NCI-H446 (cell line): ENCODE measurements at places on chromosomes 5 and 9.
A peak's percentile ranks its signal among the peaks of the same experiment; 100 is the strongest.

DNA sequence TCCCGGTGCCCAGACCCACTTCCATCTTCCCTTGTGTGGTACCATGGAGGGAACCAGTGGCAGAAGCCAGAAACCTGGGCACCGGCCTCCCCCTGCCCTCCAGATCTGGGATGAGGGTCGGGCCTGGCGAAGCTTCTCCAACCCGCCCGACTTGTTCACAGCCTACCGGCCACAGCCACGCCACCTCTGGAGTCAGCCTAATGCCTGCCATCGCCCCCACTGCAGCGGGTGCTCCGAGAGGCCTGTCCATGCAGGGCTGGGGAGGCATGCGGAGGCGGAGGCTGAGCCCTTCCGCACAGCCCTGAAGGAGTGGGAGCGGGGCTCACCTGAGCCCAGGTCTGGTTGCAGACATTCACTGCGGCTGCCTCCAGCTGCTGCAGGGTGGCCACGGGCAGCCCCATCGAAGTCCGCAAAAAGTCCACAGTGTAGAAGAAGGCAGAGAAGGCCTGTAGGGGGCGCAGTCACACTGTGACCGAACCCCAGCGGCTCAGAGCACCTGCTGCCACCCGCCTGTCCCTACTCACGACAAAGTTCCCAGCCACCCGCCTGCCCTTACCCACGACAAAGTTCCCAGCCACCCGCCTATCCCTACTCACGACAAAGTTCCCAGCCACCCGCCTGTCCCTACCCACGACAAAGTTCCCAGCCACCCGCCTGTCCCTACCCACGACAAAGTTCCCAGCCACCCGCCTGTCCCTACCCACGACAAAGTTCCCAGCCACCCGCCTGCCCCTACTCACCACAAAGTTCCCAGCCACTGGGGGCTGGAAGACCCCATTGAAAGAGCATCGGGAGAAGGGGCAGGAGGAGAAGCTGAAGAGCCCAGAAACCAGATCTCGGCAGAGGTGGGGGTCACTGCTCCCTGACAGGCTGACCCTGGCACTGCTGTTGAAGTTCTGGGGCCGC lies 3.8 kb upstream of the NPDC1 start:
- DNase-seq = no peak

DNA sequence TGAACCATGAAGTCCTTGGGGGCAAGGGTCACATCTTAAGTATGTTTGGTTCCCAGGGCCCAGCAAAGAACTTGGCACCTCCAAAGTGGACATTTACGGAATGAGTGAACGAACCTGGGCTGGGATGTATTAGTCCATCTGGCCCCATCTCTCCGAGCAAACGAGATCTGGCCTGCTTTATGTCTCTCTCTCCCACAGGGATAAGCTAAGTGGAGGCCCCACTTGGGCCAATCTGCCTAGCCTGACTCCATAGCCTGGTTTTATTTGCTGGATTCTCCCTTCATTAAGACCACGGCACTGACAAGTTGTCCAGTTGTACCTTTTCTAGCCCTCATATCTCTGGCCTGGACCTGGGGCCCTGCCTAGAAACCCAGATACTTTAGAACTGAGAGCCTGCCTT lies 2.1 kb downstream of the TTLL11 start:
- DNase-seq = no peak

- DNase-seq = no peak
Measured at GRCh38 chr9:132129535-132129934, 32.3 kb upstream of the NTNG2 start.

- no peak for DNase-seq
Measured at GRCh38 chr5:78627766-78628165, 20.8 kb downstream of the LHFPL2 start.

- DNase-seq = no peak
Measured at GRCh38 chr9:5004481-5004880, 19.4 kb downstream of the JAK2 start.

DNA sequence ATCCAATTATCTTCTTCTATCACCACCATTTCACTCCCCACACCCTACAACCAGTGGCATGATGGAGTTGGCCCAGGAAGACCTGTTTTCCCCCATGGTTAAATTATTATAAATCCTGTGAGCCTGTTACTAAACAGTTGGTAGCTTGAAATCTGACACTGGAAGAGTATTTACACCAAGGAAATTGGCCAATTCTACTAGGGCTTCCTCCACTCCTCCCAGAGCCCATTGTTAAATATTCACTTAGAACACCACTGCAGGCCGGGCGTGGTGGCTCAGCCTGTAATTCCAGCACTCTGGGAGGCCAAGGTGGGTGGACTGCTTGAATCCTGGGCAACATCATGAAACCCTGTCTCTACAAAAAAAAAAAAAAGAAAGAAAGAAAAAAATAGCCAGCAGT lies 32.4 kb upstream of the CKS2 start:
- DNase-seq = no peak

DNA sequence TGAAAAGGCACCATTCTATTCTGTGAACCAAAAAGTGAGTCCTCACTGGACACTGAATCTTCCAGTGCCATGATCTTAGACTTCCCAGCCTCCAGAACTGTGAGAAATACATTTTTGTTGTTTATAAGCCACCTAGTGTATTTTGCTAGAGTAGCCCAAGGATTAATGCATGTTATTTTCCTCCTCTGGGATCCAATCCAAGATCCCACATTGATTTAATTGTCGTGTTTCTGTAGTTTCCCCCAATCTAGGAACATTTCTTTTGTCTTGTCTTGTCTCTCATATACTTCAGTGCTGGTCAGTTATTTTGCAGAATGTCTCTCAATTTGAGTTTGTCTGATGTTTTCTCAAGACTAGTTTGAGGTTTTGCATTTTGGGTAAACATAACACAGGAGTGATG lies 36.4 kb downstream of the GDNF start:
- no peak for DNase-seq

- no peak for DNase-seq
Measured at GRCh38 chr5:127673117-127673800, 24.4 kb downstream of the CTXN3 start.

GRCh38 chr5:81698813-81699212 lies 52.1 kb downstream of the SSBP2 start:
- DNase-seq = no peak

DNA sequence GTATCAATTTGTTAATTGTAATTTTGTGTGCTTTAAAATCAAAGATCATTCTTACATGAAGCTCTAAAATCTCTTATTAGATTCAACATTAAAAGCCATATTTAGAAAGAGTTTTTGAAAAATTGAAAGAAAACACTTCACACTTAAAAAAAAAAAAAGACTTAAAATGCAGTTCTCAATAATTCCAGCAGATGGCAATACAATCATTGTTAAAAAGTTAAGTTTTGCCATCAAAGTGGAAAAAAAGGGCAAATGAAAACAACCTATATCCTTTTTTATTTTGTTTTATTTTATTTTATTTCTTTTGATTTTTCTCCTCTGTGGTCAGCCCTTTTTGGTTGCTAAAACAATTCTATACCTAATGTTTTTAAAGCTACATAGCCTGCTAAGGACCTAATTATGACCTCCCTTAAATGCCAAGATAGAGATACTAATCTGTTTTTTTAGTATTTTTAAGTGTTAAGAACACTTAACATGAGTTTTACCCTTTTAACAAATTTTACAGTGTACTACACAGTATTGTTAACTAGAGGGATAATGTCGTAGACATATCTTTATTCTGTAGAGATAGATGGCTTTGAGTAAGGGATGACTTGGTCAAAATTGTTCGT lies 154.2 kb upstream of the DAB2 start:
- DNase-seq = peak; percentile 41

DNA sequence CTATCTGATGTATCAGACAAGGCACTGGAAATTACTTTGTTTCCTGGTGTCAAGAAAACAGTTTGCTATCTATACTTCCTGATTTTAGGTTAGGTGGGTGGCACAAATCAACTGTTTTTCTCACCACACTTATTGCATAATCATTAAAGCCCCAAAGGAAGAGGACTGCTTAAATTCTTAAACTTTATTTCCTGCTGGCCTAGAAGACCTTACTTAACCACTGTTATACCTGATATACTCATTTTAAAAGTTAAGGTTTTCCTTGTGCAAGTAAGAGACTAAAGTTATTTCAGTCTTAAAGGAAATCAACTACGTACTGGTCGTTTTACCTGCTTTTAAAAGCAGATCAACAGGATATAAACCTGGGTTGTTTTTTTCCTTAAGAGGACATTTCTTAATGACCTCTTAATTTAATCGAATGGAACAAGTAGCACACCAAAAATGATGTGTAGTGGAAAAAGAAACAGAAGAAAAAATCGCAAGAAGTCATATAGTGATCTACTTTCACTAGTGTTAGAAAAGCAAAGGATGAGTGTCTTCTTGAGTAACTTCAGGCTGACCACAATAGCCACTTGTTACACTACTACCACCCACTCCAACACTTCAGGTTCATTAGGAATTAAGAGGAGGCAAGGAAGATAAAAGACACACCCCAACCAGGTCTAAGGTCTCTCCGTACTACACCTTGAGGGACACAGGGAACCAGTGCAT lies 974 bp downstream of the CLINT1 start:
- no peak for DNase-seq

- DNase-seq = no peak
Measured at GRCh38 chr9:76441551-76442322, 17.2 kb upstream of the GCNT1 start.

DNA sequence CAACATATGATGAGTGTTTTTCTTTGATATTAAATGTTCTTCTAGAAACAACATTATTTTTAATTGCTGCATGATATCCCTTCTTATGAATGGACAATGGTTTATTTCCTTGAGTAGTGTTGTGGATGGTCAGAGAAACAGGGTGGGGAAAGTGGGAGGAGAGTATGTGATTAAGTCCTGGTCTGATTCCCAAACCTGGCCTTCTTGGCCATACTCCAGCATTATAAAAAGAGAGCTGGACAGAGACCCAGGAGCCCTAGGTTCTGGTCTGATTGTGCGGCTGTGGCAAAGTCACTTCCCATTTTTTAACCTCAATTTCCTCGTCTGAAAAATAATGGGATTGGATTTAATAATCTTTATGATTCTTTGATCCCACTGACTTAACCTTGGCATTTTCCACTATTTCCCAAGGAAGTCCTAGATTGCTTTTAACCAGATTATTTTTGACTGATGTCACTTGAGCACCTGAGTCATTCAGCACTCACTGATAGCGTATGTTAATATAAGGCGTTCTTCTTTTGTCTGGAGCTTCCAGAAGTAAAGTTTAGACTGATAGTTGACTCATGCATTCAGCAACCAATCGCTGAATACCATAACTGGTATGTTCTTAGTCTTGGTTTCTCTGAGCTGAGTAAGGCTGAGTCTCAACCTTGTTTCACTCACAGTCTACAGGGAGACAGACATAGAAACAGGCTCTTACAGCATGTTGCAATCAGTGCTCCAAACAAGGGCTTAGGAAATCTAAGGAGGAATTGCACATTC lies 26.2 kb downstream of the OSMR start:
- DNase-seq = no peak

- no peak for DNase-seq
Measured at GRCh38 chr5:111347021-111347420, 122.8 kb downstream of the CAMK4 start.

DNA sequence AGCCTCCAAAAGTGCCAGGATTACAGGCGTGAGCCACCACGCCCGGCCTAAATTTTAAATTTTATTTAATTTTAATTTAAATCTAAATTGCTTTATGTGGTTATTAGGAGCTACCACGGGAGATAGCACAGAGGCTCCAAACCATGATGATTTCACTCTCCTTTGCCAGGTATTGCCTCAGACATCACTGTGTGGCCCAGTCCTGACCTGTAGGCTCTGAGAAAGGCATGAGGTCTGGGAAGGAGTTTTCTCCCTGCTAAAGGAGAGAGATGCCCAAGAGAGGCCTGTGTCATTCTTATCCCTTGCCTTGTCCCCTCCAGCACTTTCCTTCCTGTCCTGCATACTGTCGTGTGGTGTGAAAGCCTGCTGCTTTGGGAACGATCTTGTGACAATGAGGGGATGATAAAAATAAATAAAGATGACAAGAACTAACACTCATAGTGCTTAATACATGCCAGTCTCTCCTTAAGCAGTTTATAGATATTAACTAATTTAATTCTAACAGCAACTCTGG lies 37.0 kb upstream of the BASP1 start:
- no peak for DNase-seq

- DNase-seq = peak; percentile 78
Measured at GRCh38 chr9:13480693-13481092, 201.2 kb upstream of the MPDZ start.

DNA sequence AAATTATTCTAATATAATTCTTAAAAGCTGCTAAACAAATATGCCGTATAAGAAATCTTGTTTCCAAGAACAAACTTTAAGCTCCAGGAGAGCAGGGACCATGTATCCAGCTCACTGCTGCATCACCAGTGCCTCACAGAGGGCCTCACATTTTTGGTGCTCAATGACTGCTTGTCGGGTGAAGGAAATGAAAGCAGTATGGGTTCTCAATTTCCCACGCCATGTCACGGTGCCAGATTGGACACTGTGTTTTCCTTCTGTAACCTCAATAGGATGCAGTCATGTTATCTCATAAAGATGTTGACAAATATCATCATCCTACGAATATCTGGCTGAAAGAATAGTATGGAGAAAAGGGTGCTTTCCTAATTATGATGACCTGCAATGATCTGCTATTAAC lies 64.7 kb downstream of the POU5F2 start:
- no peak for DNase-seq

GRCh38 chr5:102018690-102019089 lies 277.4 kb downstream of the SLCO4C1 start:
- no peak for DNase-seq

- DNase-seq = peak; percentile 46
Measured at GRCh38 chr5:74357827-74358226, 282.7 kb downstream of the ENC1 start.

- no peak for DNase-seq
Measured at GRCh38 chr9:130949188-130950038, 10.4 kb upstream of the FIBCD1 start.
